MV-4-11 (cell line): ENCODE measurements at places on chromosomes 2 and 18.

DNA sequence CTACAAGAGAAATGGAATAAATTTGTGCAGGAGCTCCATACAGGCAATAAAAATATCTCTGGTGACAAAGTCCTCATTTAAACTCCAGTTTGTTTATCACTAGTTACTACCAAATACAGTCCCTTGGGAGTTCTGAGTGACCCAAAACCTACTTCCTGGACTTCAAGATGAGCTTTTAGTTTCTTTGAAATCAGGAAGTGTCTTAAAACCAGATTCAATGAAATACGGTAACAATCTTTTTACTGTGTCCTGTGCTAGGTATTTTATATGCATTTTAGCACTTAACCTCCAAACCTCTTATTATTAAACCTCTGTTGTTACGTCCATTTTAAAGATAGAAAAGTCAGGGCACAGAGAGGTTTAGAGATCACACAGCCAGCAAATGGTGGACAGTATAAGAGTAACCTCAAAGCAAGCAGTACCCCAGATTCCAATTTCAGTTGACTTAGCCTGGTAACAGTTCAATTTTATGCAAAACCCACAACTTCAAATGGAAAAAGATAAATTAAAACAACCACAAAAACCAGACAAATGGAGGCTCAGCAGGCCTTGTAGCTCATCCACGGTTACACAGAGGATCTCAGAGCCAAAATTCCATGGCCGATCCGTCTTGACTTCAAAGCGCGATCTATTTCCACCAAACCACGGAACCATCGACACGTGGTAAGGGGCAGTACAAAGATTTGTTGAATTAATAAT is 1.3 kb upstream of the KCMF1 start:
- DNase-seq: peak; percentile 30

DNA sequence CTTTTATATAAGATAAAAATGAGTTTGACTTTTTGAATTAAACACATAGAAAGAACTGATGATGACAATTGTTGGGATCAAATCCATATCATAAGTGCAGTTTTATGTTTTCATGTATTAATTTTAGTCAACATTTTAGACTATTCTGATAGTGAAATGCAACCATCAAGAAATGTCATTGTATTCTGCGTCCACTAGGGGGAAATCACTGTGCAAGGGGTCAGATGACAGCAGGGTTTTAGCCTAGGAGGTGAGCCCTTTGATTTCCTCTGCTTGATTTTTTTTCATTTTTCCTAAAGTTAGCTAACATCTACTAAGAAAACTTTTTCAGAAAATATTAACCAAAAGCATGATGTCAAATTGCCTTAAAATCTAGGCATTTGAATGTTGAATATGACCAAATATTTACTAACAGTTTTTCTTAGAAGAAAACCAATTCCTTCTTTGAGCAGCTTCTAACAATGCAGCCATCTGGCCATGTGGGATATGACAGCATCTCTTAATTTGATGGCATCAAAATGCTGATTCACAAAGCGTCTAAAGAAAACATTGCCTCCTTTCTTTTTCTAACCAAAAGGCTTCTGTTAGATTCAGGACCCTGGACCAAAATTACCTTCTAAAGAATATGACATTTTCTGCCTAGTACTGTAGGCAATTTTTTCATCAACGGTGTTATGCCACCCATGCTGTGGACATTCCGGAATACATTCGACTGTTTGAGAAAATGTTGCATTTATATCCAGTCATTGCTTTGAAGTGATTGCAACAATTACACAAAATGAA is 141.5 kb downstream of the SPHKAP start:
- DNase-seq: peak; percentile 7

DNA sequence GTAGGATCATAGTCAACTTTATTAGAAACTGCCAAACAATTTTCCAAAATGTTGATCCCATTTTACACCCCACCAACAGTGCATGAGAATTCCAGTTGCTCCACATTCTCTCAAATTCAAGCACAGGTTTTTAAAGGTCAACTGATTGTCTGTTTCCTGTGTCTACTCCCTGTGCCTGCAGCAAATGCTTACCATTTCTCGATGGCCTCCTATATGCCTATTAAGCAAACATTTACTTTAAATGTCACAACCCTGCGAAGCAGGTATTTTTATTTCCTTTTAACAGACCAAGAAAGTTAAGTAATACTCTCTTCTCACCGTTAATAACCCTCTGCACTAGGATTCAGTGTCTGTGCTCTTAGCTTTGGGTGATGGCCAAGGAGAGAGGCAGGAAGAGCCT is 163.8 kb upstream of the EPB41L3 start:
- DNase-seq: no peak

- peak; percentile 71 for DNase-seq
Observed at GRCh38 chr2:44616667-44617155, 255.0 kb downstream of the CAMKMT start.

- no peak for DNase-seq
Observed at GRCh38 chr18:48125724-48126123, 195.3 kb upstream of the SMAD2 start.

DNA sequence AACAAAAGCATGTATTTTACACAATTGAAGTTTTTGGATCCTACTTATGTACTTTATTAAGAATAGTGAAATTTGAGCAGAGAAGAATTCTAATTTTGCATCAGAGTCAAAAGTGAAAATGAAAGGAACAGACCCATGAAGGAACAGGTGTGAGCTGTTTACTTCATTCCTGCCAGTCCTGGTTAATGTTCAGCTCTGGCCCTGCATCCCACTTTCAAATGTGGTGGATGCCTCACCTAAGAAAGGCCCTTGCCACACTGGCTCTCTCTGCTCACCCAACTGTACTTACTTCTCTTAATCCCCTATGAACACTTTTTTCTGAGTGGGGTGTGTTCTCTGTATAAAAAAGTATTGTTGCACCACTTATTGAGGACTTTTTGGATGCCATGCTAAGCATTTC is 22.2 kb downstream of the FAM110C start:
- no peak for DNase-seq

GRCh38 chr2:24920809-24921441 is 888 bp upstream of the ADCY3 start:
- DNase-seq: no peak

- peak; percentile 47 for DNase-seq
Observed at GRCh38 chr2:27212626-27213471, 781 bp upstream of the SLC5A6 start.

DNA sequence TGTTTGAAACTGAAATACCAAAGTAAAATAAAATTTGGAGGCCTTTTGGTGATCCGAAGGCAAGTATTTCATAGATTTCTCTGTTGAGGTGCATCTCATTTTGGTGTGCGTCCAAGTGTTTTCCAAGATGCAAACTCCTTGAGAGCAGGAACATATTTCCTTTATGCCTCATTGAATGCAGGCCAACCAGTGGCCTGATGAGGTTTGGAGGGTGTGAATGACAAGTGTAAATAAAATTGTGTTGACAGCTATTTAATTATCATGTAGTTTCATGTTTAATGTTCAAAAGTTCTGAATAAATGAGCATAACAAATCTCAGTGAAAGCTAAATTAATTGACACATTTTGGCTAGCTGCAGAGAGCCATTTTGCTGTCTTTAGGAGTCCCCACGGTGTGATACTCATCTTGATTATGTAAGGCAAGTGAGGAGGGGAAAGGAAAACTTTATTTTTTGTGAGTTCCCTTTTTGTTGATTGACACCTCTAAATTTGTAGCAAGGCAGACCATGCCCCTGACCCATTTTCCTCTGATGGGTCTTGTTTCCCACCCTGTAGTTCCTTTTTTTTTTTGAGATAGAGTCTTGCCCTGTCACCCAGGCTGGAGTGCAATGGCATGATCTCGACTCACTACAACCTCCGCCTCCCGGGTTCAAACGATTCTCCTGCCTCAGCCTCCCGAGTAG is 6.3 kb upstream of the LTBP1 start:
- DNase-seq: peak; percentile 16
